ENCODE measurements at places on chromosomes 12 and 14. TPM values are rescaled to one million over a fixed set of nuclear protein-coding genes. Genes with fewer than 3 reads are reported as not detected.
A peak's percentile ranks its signal among the peaks of the same experiment; 100 is the strongest.

DNA sequence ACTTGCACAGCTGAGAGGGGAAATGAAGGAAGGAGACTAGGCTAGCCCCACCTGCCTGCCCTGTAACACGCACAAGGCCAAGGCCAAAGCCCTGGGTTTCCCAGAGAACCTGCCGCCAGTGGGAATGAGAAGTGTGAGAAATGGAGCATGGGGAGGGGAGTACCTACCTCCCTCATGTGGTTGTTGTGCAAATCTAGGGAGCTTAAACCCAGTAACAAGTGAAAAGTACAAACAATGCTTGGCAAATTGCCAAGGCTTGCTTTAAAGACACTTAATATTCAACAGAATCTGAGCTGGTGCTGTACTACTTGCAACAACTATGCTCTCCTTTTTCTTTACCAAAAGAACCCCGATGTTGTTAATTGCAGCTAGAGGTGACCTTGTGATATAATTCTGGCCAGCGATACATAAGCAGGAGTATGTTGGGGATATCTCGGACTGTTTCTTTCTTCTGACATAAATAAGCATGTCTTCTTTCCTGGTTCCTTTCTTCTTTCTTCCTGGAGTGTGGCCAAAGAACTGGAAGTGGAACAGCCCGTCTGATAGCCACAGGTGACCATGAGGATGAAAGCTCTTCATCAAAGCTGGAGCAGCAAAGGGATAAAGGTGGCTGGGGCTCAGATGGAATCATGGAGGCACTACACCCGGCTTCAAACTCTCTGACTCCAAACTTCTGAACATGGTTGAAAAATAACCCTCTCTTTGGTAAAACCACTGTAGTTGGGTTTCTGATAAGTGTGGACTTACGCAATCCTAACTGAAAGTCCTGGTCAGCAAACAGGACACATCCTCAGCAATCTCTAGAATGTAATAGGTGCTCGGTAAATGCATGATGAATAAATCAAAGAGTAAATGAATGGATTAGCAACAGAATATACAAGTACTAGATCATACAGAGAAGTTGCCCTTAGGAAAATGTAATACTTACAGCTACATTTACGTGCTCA is 207.9 kb downstream of the NUAK1 start:
- no peak for DNase-seq

- peak; percentile 79 for DNase-seq
Observed at GRCh38 chr12:6953442-6954315, 2.5 kb downstream of the PTPN6 start.

Gene TSHR
- not detected for total RNA-seq

DNA sequence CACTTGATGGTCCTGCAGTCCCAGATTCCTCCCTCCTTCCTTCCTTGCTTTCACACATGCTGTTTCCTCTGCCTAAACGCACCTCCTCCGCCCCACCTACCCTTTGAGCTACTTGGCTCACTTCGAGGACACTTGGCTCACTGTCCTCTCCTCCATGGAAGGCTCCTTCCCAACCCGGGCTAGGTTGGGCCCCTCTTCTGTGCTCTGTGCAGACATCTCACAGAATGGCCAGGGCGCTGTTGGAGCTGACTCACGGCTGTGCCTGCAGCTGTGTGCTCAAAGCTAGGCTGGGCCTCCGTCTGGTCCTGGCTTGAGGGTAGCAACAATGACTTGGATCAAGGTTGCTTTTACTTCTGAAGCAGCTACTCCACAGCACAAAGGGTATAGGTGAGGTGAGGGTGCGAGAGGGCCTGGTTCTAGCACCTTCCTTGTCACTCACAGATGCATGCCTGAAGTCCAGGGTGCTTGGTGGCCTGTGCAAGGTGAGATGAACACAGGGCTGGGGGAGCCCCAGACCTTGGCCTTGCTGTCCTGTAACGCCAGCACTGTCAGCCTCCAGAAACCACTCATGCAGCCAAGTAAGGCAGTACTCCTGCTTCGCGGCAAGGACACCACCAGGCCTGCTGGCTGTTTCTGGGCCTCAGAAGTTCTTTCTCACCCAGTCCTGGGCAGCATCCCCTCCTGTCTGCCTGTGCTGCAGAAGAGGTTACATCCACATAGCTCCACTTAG is 61.8 kb downstream of the GALNT16 start:
- DNase-seq: peak; percentile 58

GRCh38 chr14:100856056-100856950 is 30.4 kb downstream of the MEG3 start:
- DNase-seq: no peak

- no peak for DNase-seq
Observed at GRCh38 chr14:57549765-57550420, 56.2 kb upstream of the CCDC198 start.

- no peak for DNase-seq
Observed at GRCh38 chr12:43098071-43098470, 453.9 kb downstream of the ADAMTS20 start.

DNA sequence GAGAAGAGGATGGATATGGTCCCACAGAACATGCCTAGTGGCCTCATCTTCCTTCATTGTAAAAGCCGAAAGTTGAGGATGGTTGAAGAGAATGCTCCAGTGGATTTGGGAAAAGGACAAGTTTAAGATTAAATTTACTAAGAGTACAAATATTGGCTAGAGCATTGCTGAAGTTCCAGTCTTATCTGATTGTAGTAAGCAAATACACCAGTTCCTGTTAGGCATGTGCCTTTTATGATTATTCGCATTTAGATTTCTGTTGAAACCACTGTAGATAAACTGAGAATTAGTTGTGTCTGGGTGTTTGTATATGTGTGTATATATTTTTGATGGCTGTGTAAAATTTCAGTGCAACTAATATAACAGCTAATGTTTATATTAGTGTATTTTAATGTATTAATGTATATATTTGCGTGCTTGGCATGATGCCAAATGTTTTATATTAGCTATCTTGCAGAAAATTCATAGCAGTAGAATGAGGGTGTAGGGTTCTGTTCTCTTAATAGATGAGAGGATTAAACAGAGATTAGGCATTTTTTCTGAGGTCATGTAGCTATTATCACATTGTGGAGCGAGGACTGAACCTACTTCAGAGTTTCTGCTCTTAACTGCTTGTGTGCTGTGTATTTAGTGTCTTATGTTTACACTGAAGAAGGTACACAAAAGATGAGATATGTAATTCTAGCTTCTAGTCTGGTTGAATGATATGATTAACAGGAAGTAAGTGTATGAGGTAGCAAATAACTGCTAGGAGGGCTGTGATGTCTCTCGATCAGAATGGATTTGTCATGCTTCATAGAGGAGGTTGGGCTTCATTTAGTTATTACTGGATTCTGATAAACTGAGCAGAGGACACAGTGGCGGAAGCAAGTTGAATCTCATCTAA is 21.1 kb downstream of the FKBP3 start:
- no peak for DNase-seq

- no peak for DNase-seq
Observed at GRCh38 chr12:127450826-127451225, 816.1 kb upstream of the TMEM132C start.

Gene ASB2
- 0.79 TPM for total RNA-seq

Gene KRT85
- total RNA-seq: 4.2 TPM

DNA sequence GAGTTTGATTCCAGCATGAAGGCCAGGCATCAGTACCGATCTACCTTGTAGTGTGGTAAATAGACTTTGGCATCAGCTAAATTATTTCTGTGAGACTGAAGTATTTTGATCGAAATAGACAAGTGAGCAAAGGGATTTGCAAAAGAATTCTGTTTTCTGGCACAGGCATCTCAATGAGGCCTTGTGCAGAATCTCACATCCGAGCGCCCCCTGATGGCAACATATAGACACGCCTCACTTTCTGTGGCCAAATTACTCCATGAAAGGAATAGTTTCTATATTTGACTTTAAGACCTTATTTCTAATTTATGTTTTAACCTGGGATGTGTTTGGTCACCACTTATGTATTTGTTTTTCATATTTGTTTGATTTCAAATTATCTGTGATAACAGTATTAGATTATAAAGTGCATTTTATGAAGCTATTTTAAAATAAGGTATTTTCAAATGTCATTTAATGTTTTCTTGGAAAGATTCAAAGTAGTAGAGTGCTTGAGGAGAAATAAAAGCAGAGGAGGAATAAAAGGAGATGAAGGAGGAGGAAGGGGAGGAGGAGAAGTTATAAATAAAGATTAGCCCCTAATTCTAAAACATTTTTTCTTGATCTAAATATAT is 731.9 kb downstream of the NRXN3 start:
- no peak for DNase-seq

GRCh38 chr14:68627050-68627867 is 165.6 kb downstream of the ZFP36L1 start:
- DNase-seq: no peak

- DNase-seq: peak; percentile 91
Observed at GRCh38 chr12:52243856-52244614, 11.0 kb downstream of the KRT7 start.

Gene TMEM229B
- total RNA-seq: 1.5 TPM

Gene ASCL1
- not detected for total RNA-seq

Gene DNAL1
- 1.8 TPM for total RNA-seq

Gene OTOGL
- total RNA-seq: 0.97 TPM

Gene OTUB2
- total RNA-seq: 18.6 TPM

Gene IL31
- not detected for total RNA-seq

- DNase-seq: no peak
Observed at GRCh38 chr14:80901260-80901659, 40.3 kb downstream of the CEP128 start.

- no peak for DNase-seq
Observed at GRCh38 chr12:116855744-116856470, 25.3 kb downstream of the HRK start.

GRCh38 chr14:34072401-34072800 is 121.5 kb upstream of the EGLN3 start:
- DNase-seq: no peak

Gene KRT72
- total RNA-seq: 19.2 TPM

DNA sequence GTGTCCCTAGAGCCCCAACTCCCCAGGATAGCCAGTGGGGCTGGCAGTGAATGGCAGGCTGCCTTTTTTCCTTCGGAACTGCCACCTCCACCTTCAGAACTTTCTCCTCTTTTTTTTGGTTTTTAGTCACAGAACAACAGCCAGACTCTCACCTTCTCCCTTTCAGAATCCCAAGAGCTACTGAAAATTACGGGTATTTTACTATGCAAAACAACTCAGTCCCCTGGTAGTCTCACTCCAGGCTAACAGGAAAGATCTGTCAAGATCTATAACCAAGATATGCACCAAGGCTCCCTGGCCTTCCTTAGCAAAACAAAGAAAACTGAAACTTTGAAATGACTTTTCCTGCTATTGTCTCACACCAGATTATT is 12.5 kb downstream of the PLEKHG6 start:
- no peak for DNase-seq

GRCh38 chr12:48781750-48782456 is 7.0 kb downstream of the ADCY6 start:
- DNase-seq: no peak

- no peak for DNase-seq
Observed at GRCh38 chr14:75369506-75369905, 58.3 kb upstream of the JDP2 start.

Gene PLCZ1
- not detected for total RNA-seq

- no peak for DNase-seq
Observed at GRCh38 chr12:92615086-92615485, 87.7 kb upstream of the PLEKHG7 start.

Gene NKX2-1
- not detected for total RNA-seq
